ENCODE measurements at places on chromosomes 16 and 17.

- no peak for DNase-seq
Measured at GRCh38 chr17:511833-512251, 159.2 kb upstream of the RPH3AL start.

DNA sequence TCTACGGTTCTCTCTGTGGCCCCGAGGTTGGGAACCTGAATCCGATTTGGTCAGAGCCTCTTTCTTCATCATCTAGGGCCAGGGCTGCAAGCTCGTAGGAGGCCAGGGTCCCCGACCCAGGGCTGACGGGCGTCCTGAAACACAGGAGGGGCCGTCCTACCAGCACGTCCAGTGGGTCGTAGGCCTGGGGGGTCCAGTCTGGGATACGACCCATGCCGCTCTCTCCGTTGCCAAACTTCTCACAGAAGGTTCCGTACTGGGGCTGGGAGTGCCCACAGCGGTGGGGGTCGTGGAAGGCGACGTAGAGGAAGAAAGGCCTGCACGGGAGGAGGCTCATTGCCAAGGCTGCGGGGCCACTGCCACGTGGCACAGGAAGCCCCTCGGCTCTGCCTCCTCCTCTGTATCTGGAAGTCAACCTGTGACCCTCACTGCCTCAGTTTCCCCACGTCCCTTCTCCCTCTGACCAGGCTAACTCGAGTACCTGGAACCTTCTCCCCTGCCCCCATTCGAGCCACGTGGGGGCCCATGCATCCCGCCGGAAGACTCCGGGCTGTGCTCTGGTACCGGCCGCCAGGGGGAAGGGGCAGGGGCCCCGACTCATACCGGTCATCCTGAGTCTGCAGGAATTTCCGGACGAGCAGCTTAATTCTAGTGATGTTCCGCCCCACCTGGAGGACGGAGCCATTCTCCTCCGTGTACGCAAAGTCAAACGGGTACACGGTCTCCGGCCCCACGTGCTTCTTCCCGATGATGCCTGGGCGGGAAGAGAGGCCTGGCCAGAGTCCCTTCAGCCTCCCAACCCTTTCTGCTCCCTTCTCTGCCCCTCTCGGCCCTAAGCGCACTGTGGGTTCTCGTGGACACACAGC is 5.9 kb downstream of the SGSH start:
- no peak for DNase-seq

DNA sequence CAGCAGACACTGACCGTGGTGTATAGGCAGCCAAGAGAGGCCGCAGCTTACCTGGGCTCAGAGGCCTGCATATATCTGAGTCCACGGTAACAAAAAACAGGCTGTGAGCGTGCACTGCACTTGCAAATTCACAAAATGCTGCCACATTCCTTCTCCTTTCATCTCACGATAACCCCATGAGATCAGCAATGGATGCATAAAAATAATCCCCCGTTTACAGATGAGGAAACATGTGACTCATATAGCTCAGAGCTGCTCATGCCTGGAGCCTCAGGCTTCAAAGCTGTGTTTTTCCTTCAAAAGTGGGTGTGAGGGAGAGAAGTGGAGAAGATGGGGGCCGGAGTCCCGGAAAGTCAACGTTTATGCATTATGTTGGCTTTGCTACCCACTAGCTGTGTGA is 118.3 kb upstream of the FOXF1 start:
- DNase-seq: no peak

DNA sequence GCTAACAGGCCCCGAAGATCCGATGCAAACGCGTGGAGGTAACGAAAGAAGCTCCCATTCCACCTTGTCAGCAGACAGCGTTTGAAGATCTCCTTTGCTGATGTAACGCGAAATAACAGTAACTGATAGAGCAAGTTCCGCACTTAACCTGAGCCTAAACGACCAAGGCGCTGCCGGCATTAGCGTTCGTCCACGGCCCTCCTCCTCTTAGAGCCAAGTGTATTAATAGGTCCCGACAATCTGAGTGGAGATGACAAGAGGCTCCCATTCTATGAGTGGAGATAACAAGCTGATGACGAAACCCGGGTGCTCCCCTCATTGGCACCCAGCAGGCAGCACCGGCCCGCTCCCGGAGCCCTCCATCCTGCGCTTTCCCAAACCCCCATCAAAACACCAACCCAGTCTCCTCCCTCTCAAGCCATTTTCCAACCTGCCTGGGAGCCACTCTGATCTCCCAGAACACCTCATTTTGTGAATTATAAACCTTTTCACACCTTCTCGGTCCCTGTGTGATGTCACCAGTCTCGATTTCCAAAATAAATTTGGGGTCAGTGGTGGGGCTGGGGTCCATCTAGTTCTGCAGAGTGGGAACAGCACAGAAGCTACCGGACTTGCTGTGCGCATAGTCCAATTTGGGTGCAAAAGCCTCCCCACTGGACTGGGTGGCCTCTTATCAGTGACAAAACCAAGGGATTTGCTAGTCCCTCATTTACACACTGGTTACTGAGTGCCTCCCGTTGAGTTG is 35.4 kb upstream of the ARL4D start:
- no peak for DNase-seq

GRCh38 chr17:1762901-1763898 is 1.3 kb downstream of the SERPINF1 start:
- DNase-seq: no peak

- no peak for DNase-seq
Measured at GRCh38 chr17:10803830-10804475, at the start of gene TMEM238L. TSS of gene TMEM238L (minus strand) at chr17:10804099. CDS start at chr17:10803963, 136 bp downstream.
